ENCODE measurements at places on chromosomes 6 and 20. TPM values are rescaled to one million over a fixed set of nuclear protein-coding genes. Genes with fewer than 3 reads are reported as not detected.
A peak's percentile ranks its signal among the peaks of the same experiment; 100 is the strongest.

The ELOVL2 gene
- polyA plus RNA-seq = 13.9 TPM

The HLA-DQB1 gene
- polyA plus RNA-seq = 15.2 TPM

The OXT gene
- 3.4 TPM for polyA plus RNA-seq

The ZSCAN31 gene
- 3.4 TPM for polyA plus RNA-seq

The DOK5 gene
- polyA plus RNA-seq = 9.8 TPM

The MCCD1 gene
- 1.3 TPM for polyA plus RNA-seq

The FOXS1 gene
- polyA plus RNA-seq = 1.1 TPM

The CDH4 gene
- 0.73 TPM for polyA plus RNA-seq

The CTSZ gene
- polyA plus RNA-seq = 7.1 TPM

The PACRG gene
- polyA plus RNA-seq = 0.91 TPM

The ME1 gene
- polyA plus RNA-seq = 19.7 TPM

- no peak for DNase-seq
- H3K27ac ChIP-seq = peak overlapping the region; percentile 23
- H3K4me1 ChIP-seq = no peaks in the 10 kb centered on the region
- no peak overlapping the region for H3K4me3 ChIP-seq
These were observed 53.6 kb upstream of the TTPAL start for GRCh38 chr20:44422083-44422482.

- peak overlapping the region; percentile 33 for H3K27ac ChIP-seq
- DNase-seq = no peak
- no peaks in the 10 kb centered on the region for H3K27me3 ChIP-seq
- H3K4me1 ChIP-seq = no peaks in the 10 kb centered on the region
- no peak overlapping the region for H3K4me3 ChIP-seq
These were observed 198.5 kb downstream of the CDH4 start for GRCh38 chr20:61450549-61450948.

GRCh38 chr6:6058054-6058444 lies 51.3 kb upstream of the NRN1 start:
- H3K27me3 ChIP-seq = peaks cover 29% of the 10 kb centered on the region
- no peaks in the 10 kb centered on the region for H3K4me1 ChIP-seq
- H3K36me3 ChIP-seq = no peaks in the 10 kb centered on the region

GRCh38 chr20:58048096-58048702 lies 180.3 kb downstream of the ANKRD60 start:
- no peaks in the 10 kb centered on the region for H3K4me1 ChIP-seq
- no peaks in the 10 kb centered on the region for H3K36me3 ChIP-seq
- DNase-seq = peak; percentile 75
- H3K4me3 ChIP-seq = no peak overlapping the region
- H3K27me3 ChIP-seq = no peaks in the 10 kb centered on the region

DNA sequence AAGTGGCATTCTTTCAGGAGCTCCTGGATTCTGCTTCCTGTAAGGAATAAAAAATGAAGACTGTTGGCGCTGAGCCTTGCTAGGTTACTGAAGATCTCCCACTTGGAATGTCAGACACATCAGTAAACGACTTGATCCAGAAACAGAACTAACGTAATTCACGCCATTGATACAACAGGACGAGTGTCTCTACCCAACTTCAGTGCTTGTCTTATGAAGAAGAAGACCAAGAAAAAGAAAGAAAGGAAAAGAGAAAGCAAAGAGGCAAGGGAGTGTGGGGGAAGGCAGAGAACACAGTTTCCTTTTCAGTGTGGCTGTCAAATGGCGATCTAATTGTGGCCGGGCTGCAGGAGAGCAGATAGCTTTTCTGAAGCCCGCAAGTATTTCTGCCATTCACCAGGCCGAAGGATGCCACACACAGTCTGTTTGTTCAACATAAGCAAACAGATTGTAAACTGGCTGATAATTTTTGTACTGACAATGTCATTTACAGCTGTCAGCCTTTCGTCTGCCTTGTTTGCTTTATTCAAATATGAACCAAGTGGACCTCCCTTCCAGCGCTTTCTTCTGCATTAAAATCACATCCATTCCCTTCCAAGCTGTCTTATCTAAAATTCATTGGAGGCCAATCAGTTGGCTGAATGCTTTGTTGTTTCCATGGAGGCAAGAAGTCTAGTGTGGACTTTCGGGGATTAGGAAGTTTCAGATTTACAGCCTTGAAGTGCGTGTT lies 180.6 kb downstream of the FOXA2 start:
- peak; percentile 23 for DNase-seq
- H3K27me3 ChIP-seq = peaks cover 6% of the 10 kb centered on the region
- H3K27ac ChIP-seq = peak overlapping the region; percentile 67
- H3K4me3 ChIP-seq = peak overlapping the region; percentile 12

DNA sequence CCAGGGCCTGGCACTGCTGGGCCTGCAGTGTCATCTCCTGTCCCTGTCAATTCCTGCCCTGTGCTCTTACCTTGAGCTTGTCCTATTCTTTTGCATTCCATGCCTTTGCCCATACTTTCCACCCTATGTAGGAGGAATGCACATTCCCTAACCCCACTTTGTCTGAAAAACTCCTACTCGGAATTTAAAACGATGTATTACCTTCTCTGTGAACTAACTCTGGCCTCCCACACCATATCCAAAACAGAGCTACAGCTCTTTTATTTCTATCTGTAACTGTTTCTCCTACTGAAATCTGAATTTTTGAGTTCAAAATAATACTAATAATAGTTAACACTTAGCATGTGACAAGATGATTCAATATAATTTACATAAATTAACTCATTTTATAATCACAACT lies 353.7 kb downstream of the FRK start:
- H3K27me3 ChIP-seq = no peaks in the 10 kb centered on the region
- no peak overlapping the region for H3K4me3 ChIP-seq
- no peaks in the 10 kb centered on the region for H3K36me3 ChIP-seq

- no peaks in the 10 kb centered on the region for H3K27me3 ChIP-seq
- peaks cover 24% of the 10 kb centered on the region for H3K4me1 ChIP-seq
- DNase-seq = peak; percentile 18
- H3K27ac ChIP-seq = no peak overlapping the region
These were observed 233.9 kb downstream of the SAMD5 start for GRCh38 chr6:147742440-147742839.

GRCh38 chr6:153840039-153840850 lies 198.8 kb upstream of the OPRM1 start:
- H3K36me3 ChIP-seq = no peaks in the 10 kb centered on the region
- no peak overlapping the region for H3K4me3 ChIP-seq
- H3K27ac ChIP-seq = peak overlapping the region; percentile 17
- DNase-seq = no peak
- no peaks in the 10 kb centered on the region for H3K4me1 ChIP-seq

GRCh38 chr6:17450832-17451231 lies 57.4 kb downstream of the CAP2 start:
- no peaks in the 10 kb centered on the region for H3K36me3 ChIP-seq
- H3K27ac ChIP-seq = no peak overlapping the region
- no peak for DNase-seq

DNA sequence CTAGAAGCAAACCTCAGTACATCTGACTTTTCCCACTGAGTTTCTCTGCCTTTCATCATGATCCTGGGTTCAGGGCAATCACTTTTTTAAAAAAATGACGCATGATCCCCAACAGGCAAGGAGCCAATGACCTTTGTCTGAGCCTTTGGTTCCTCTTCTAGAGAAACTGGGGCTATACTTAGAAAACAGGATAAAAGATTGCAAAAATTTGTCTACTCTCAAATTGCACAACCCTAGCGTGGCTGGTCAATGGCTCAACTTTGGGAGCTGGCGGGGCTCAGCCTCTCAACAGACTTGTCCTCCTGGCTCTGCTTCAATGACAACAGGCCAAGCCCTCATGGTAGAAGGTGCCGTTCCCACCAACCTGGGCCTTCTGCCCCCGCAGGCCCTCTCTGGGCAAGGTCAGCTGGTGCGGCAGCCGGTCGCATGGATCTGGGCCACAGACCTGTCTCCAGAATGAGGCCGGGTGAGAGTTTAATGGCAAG lies 48.7 kb downstream of the PDYN start:
- H3K4me3 ChIP-seq = no peak overlapping the region
- peaks cover 22% of the 10 kb centered on the region for H3K27me3 ChIP-seq
- H3K27ac ChIP-seq = peak overlapping the region; percentile 40
- H3K36me3 ChIP-seq = no peaks in the 10 kb centered on the region
- H3K4me1 ChIP-seq = peaks cover 22% of the 10 kb centered on the region

DNA sequence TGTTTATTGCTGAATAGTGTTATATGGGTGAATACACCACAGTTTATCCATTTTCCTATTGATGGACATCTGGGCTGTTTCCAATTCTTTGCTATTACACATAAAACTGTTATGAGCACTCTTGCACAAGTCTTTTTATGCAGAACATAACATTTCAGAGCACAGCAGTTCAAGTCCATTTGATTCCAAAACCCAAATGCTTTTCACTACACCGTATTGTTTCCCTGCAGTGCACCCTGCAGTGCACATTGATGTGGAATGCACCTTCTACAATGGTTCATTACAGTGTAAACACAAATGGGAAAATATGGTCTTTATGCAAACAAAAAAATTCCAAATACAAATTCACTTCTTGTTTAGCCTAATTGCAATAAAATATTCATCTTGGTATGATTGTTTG lies 3.6 kb upstream of the SLC2A12 start:
- H3K27me3 ChIP-seq = no peaks in the 10 kb centered on the region
- H3K4me1 ChIP-seq = no peaks in the 10 kb centered on the region
- H3K4me3 ChIP-seq = no peak overlapping the region
- H3K27ac ChIP-seq = no peak overlapping the region

- no peak for DNase-seq
- H3K4me3 ChIP-seq = no peak overlapping the region
- H3K27ac ChIP-seq = no peak overlapping the region
- peaks cover 4% of the 10 kb centered on the region for H3K4me1 ChIP-seq
- H3K27me3 ChIP-seq = no peaks in the 10 kb centered on the region
- H3K36me3 ChIP-seq = no peaks in the 10 kb centered on the region
These were observed 17.1 kb downstream of the RALGAPA2 start for GRCh38 chr20:20695250-20695816.

DNA sequence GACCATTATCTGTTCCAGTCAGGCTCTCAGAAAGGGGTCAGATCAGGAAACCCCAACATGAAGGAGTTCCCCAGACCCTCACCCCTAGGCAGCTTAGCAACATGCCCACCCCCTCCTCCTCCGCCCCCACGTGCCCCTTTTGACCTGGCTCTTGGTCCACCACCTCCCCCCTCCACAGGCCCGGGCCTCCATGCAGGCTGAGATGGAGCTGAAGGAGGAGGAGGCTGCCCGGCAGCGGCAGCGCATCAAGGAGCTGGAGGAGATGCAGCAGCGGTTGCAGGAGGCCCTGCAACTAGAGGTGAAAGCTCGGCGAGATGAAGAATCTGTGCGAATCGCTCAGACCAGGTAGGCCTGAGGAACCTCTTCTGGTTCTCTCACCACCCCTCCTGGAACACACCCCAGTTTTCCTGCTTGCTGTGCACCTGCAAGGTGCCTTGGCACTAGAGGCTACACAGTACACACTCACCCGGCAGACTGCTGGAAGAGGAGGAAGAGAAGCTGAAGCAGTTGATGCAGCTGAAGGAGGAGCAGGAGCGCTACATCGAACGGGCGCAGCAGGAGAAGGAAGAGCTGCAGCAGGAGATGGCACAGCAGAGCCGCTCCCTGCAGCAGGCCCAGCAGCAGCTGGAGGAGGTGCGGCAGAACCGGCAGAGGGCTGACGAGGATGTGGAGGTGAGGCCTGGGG lies 21.9 kb downstream of the DEF6 start:
- no peak overlapping the region for H3K27ac ChIP-seq
- peaks cover 8% of the 10 kb centered on the region for H3K4me1 ChIP-seq
- H3K27me3 ChIP-seq = no peaks in the 10 kb centered on the region
- DNase-seq = no peak
- H3K36me3 ChIP-seq = no peaks in the 10 kb centered on the region

GRCh38 chr6:74447013-74447412 lies 751.0 kb downstream of the CD109 start:
- DNase-seq = no peak
- no peaks in the 10 kb centered on the region for H3K4me1 ChIP-seq
- no peak overlapping the region for H3K27ac ChIP-seq
- no peaks in the 10 kb centered on the region for H3K27me3 ChIP-seq
- no peaks in the 10 kb centered on the region for H3K36me3 ChIP-seq

GRCh38 chr6:56524891-56525703 lies 117.6 kb downstream of the DST start:
- no peak overlapping the region for H3K4me3 ChIP-seq
- no peaks in the 10 kb centered on the region for H3K27me3 ChIP-seq
- peak; percentile 52 for DNase-seq
- peak overlapping the region; percentile 74 for H3K27ac ChIP-seq

GRCh38 chr6:112038268-112038667 lies 15.6 kb upstream of the CCN6 start:
- H3K27me3 ChIP-seq = no peaks in the 10 kb centered on the region
- H3K27ac ChIP-seq = no peak overlapping the region
- no peaks in the 10 kb centered on the region for H3K36me3 ChIP-seq
- H3K4me1 ChIP-seq = no peaks in the 10 kb centered on the region
- DNase-seq = no peak

GRCh38 chr20:12321736-12322135 lies 404.0 kb downstream of the BTBD3 start:
- H3K27me3 ChIP-seq = no peaks in the 10 kb centered on the region
- H3K4me3 ChIP-seq = no peak overlapping the region
- H3K36me3 ChIP-seq = no peaks in the 10 kb centered on the region
- no peaks in the 10 kb centered on the region for H3K4me1 ChIP-seq

- no peaks in the 10 kb centered on the region for H3K36me3 ChIP-seq
- H3K4me1 ChIP-seq = no peaks in the 10 kb centered on the region
- H3K4me3 ChIP-seq = no peak overlapping the region
- no peak overlapping the region for H3K27ac ChIP-seq
These were observed 57.9 kb downstream of the HIVEP1 start for GRCh38 chr6:12069891-12070529.

DNA sequence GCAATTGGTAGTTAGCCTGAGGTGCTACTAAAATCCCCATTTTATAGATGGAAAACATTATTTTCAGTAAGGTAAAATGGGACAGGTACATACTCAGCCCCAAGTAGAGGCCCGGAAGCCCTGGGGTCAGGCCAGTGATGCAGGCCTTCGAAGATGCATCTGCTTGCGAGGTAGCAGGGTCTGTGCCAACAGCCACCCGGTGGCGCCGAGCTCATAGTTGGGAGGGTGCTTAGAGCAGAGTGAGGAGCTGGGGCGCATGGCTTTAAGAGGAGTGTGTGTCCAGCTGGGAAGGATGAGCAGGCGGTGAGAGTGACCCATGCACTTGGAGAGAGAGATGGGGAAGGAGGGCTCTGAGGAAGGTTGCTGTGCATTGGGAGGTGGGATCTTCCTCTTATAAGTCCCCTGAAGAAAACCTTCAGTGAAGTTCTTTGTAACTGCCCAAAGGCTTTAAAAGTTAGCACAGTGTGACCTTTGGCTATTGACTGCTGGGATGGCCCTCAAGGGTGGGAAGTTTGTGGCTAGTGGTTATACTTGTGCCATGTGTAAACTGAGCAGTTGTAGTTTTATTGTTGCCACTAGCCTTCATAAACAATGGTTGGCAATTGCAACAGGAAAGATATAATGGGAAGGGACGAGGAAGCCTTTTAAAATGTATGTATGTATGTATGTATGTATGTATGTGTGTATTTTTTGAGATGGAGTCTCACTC lies 71.1 kb downstream of the TOX2 start:
- H3K4me1 ChIP-seq = no peaks in the 10 kb centered on the region
- DNase-seq = no peak
- no peaks in the 10 kb centered on the region for H3K27me3 ChIP-seq
- H3K36me3 ChIP-seq = no peaks in the 10 kb centered on the region
- no peak overlapping the region for H3K27ac ChIP-seq
- H3K4me3 ChIP-seq = no peak overlapping the region

DNA sequence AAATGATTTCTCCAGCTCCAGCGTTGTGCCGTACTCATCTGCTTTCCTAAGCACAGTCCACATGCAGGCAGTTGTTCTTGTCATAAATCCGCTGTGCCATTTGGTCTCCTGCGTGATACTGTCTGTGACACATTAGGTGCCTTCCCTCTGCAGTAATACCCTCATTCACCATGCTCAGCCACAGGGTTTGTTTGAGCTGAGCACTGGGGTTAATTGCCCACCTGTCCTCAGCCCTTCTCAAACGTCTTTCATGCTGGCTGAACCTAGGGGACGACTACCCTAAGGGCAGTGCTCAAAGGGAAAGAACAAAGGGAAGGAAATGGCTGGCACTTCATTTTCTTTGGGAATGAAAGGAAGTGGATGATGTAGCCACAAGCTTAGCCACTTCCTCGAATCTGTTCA lies 64.2 kb upstream of the MYLIP start:
- H3K4me1 ChIP-seq = peaks cover 4% of the 10 kb centered on the region
- no peak overlapping the region for H3K27ac ChIP-seq
- H3K27me3 ChIP-seq = no peaks in the 10 kb centered on the region

Data from hepatocyte (in vitro differentiated cells).